ENCODE measurements at places on chromosomes 3 and 15. TPM values are rescaled to one million over a fixed set of nuclear protein-coding genes. Genes with fewer than 3 reads are reported as not detected.

The CTSH gene
- 58.2 TPM for total RNA-seq

The HYKK gene
- total RNA-seq = 4.1 TPM

The MYH15 gene
- 0.91 TPM for total RNA-seq

The RBP2 gene
- total RNA-seq = not detected

The DCBLD2 gene
- total RNA-seq = 85.5 TPM

The SLTM gene
- 151 TPM for total RNA-seq

The HTR3E gene
- not detected for total RNA-seq

The MRPL46 gene
- total RNA-seq = 24.9 TPM

The TBC1D2B gene
- total RNA-seq = 15.4 TPM

The ALPK3 gene
- total RNA-seq = 122 TPM

The ACTC1 gene
- 5.3 TPM for total RNA-seq

The COL8A1 gene
- 0.18 TPM for total RNA-seq

The TUSC7 gene
- not detected for total RNA-seq

The CERS3 gene
- total RNA-seq = 0.38 TPM

The GOLGA8G gene
- not detected for total RNA-seq

The ARHGEF26 gene
- 10.8 TPM for total RNA-seq

The LDHAL6B gene
- not detected for total RNA-seq

The ALDH1A3 gene
- 0.41 TPM for total RNA-seq

The SAMD7 gene
- total RNA-seq = not detected

The GPR160 gene
- total RNA-seq = 33.7 TPM

The SUSD5 gene
- total RNA-seq = 1.1 TPM

The VGLL4 gene
- total RNA-seq = 93.2 TPM

The ETV5 gene
- total RNA-seq = 54.1 TPM

The TEX55 gene
- total RNA-seq = not detected

The FBXO40 gene
- not detected for total RNA-seq

The CCDC9B gene
- 0.11 TPM for total RNA-seq

The TBC1D21 gene
- not detected for total RNA-seq

Data from progenitor cell of endocrine pancreas (in vitro differentiated cells).